ENCODE measurements at places on chromosomes 1 and 21.
A peak's percentile ranks its signal among the peaks of the same experiment; 100 is the strongest.

GRCh38 chr21:34270411-34270810 is 93.4 kb upstream of the KCNE2 start:
- DNase-seq, result no peak

- no peak for DNase-seq
These were observed 64.7 kb downstream of the SGIP1 start for GRCh38 chr1:66598670-66599069.

- DNase-seq, result no peak
These were observed 124.9 kb downstream of the ITSN1 start for GRCh38 chr21:33767236-33767635.

DNA sequence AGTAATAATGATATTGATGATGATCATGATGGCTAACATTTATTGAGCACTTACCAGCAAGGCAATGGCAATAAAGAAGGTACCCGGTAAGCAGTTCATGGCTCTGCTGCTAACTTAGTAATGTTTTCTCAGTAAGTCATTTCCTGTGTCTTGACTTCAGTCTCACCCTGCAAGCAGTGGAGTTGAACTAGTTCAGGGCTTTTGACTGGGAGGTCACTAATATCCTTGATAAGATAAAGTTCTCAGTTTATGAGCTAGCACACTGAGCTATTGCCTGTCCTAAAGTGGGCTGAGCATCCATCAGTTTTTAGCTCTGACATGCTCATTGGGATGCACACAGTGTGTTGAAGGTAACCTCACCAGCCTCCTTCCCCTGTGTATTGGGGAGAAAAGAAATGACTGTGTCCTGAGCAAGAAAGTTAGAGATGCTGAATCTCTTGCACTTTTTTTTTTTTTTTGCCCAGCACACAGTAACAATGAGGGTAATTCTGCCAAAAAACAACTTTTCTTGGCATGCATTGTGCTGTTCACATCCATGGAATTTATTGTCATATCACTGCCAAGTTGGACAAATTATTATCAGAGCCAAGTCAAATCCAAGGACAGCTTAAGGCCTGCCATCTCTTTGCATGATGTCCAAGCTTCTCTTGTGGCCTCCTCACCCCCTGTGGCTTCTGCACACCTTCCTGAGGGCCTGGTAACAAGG is 55.5 kb upstream of the GADD45A start:
- DNase-seq, result no peak

- no peak for DNase-seq
These were observed 12.4 kb upstream of the PAPPA2 start for GRCh38 chr1:176450526-176450925.

DNA sequence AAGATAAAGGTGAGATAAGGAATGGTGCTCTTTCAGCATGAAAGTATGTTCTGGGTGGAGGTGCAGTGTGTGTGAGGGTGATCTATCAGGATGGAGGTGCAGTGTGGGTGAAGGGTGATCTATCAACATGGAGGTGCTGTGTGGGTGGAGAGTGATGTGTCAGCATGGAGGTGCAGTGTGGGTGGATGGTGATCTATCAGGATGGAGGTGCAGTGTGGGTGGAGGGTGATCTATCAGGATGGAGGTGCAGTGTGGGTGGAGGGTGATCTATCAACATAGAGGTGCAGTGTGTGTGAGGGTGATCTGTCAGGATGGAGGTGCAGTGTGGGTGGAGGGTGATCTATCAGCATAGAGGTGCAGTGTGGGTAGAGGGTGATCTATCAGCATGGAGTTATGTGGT is 12.3 kb upstream of the MAP10 start:
- DNase-seq, result no peak

DNA sequence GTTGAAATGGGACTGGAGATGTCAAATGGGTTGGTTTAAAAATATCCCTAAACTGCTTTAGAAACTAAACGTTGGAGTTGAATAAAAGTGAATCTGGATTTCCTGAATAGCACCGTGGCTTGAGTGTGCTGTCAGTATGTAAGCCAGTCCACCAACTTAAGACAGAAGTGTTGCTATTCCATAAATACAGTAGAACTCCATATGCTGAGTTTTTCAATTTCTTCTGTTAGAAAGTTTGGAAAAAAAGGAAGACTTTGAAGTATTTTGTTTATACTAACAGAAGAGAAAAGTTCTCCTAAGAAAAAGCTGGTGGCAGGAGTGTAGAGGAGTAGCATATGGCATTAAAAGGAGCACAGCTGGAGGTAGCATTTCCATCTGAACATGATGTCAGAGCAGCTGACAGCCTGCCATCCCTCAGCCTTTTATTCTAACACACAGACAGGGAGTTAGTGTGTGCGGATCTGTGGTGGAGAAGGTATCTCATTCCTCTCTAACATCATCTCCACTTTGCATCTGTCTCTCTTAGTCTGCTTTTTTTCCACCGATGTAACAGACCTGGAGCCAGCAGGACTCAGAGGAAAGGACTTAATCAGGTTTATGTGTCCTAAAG is at the start of gene ZBTB18:
ZBTB18 (plus strand) TSS at position 449 of the 610 bp plus-strand sequence; CDS start at position 598, 149 bp downstream.
- DNase-seq, result no peak

- no peak for DNase-seq
These were observed 180.2 kb downstream of the ATG4C start for GRCh38 chr1:62964141-62964540.

DNA sequence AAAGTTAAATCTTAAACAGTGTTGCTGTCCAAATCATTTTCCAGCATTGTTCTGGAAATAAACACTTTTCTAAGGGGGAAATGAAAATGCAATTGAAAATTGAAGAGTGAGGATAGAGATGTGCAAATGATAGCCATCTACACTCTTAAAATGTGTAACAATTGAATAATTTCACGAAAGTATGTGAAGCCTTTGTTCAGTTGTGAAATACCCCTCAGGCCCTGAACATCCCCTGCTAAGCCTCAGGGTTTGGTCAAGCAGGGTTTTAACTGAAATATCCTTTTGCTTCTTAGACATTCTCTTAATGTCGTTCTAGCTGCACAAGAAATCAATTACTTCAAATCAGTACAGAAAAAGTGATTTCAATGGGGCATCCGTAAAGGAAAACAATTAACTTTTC is 65.9 kb upstream of the DYNLT5 start:
- DNase-seq, result no peak

DNA sequence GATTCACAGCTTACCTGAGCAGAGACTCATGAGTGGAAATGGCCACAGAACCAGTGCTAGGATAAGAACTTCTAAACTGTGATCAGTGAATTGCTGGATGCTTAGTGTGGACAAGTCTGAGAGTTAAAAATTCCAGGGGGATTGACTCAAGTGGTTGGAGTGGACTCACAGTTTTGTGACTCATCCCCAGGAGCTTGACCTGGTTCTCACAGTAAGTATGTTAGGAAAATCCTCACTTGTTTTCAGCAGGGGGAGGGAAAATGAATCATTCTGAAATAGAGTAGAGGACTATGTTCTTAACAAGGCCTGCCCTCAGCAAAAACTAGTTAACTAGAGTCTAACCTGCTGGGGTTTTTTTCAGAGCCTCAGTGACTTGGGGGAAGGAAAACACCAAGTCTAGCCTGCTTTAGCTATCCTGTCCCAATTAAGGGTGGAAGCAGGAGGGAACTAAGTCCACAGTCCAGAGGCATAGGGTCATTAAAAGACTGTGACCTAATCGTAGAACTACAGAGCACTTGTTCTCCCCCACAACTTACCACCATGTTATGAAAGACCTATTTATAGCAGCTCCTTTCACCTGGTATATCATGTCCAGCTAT is 6.1 kb upstream of the CDC73 start:
- peak; percentile 92 for DNase-seq

DNA sequence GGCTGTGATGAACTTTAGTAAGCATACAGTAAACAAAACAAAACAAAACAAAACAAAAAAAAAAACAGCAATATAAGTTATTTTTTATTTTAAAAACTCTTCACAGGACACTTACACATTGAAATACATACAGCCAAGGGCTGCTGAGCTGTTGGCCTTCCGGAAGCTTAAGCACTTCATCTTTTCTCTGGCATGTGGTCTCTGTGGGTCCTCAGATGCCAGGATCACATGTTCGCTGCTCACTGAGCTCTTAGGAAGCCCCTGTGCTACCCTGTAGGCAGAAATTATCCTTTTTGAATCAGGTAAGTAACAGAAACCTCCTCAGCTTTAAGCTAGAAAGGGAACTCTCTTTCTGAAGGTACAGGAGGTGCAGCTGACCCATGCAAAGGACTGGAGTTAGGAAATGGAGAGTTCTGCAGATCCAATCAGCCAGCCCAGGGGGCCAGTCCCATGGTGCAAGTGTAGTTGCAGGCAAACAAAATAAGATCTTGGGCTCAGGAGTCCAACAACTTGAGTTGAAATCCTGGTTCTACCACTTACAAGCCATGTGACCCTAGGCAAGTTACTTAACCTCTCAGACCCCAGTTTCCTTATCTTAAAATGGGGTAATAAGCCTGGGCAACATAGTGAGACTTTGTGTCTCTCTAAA is 22.4 kb upstream of the MED18 start:
- DNase-seq, result no peak

GRCh38 chr1:90198616-90199332 is 203.9 kb downstream of the ZNF326 start:
- no peak for DNase-seq

GRCh38 chr1:55252942-55253589 is 37.9 kb upstream of the USP24 start:
- DNase-seq, result no peak

DNA sequence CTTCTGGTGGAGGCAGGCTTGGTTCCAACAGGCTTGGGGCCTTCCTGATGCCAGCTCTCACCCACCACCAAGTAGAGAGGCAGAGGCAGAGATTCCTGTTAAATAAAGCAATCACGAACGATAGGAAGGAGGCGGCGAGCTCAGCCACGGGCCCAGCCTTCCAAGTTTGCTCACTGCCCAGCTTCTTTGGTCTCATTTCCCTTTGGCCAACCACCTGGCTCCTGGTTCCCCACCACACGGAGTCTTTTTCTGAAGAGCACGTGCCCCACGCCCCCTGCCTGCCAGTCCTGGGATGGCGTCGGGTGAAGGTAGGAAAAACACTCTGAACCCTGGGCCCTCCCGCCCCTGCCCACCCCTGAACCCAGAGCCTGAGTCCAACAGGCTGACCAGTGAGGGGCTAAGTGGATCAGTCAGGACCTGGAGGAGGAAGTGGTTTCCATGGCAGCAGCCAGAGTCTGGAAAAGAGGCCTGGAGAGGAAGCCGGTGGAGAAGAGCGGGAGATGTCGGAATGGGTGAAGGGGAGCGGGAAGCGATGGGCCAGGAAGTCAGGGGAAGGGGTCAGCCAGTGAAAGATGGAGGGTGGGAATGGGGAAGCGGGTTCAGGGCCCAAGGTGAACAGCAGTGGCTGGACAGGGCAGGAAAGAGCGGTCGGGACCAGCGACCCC is 158.2 kb upstream of the KLHDC7A start:
- no peak for DNase-seq

- DNase-seq, result no peak
These were observed 11.0 kb upstream of the ZFP69B start for GRCh38 chr1:40439247-40439646.

DNA sequence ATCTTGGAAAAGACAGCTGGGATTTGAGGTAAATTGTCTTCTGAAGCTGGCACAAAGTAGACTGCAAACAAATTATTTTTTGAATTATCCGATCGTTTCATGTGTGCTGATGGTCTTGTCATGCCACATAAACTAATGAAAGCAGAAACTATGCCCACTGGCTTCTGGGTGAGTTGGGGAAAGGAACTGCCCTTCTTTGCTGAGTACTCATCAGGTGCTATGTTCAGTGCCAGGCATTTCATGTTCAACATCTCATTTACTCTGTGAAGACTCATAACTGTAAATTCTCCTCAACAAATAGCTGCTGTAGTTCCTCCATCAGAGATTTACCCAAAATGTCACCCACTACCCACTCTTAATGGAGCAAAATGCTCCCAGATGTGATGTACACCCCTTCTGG is 1.2 kb downstream of the TRIT1 start:
- DNase-seq, result no peak

GRCh38 chr1:61170328-61171238 is 88.2 kb downstream of the NFIA start:
- DNase-seq, result no peak

DNA sequence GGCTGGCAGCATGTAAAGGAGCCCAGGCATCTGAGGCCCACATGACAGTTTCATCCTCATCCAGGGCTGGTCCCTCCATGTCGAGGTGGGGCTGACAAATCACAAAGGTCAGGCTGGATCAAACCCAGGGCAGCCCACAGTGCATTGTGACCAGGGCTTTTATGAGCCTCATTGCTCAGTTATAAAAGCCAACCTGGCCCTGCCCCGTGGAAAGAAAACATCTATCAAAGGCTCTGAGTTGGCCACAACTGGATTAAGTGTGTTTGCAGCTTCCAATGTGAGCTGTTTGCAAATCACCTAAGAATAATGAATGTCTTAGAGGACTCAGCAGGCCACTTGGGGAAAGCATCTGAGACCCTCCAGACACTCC is 45.4 kb downstream of the GRHL3 start:
- no peak for DNase-seq

GRCh38 chr1:47855230-47855629 is 142.0 kb downstream of the TRABD2B start:
- DNase-seq, result no peak

DNA sequence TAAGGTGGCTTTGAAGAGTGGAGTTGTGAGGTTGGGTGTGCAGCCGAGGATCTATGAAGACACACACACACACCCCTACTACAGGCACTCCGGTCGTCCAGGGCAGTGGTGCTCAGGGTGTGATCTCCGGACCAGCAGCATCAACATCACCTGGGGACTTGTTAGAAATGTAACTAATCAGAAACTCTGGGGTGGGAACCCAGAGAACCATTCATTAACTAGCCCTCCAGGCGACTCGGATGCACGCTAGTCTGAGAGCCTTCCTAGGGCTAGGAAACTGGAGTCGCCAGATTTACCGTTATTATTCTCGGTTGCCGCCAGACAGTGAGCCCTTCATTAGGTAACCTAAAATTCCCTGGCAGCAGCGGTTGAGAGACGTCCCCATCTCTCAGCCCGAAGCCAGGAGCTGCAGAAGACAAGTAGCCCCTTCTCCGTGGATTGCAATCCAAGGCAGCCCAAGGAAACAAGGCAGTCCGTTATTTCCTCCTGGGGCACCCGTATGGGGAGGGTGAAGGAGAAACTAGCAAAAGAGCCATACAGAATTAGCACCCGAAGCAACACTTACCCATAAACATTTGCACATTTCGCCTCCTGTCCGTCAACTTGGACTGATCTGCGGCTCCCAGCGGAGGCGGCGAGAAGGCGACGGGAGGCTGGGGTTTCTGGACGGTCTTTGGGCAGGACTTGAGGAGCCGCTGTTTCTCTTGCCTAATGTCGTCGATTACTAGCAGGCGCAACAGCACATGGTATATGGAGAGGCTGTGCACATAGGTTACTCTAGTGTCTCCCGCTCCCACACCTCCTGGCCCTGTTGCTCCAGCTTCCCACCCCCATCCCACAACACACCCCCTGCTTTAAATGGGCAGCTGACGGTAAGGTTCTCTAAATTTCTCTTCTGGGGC is 2.9 kb upstream of the CCN1 start:
- peak; percentile 61 for DNase-seq

- peak; percentile 15 for DNase-seq
These were observed 139.4 kb upstream of the KIAA1614 start for GRCh38 chr1:180773210-180773865.

DNA sequence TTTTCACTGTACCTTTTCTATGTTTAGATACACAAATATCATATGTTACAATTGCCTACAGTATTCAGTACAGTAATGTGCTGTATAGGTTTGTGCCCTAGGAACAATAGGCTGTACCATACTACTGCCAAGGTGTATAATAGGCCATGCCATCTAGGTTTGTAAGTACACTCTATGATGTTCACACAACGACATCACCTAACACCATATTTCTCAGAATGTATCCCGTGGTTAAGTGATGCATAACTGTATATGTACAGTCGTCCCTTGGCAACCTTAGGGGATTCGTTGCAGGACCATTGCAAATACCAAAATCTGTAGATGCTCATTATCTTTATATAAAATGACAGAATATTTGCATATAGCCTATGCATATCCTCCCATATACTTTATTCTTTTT is 5.8 kb upstream of the SSR2 start:
- DNase-seq, result no peak

Data from A549 (cell line).